CD4-positive, CD25-positive, alpha-beta regulatory T cell (primary cell): ENCODE measurements at places on chromosomes 2 and 18. TPM values are rescaled to one million over a fixed set of nuclear protein-coding genes. Genes with fewer than 3 reads are reported as not detected.

BOLL gene
- polyA plus RNA-seq: 0.06 TPM

RUFY4 gene
- polyA plus RNA-seq: not detected

IL36G gene
- not detected for polyA plus RNA-seq

OSBPL6 gene
- polyA plus RNA-seq: not detected

TMEM163 gene
- polyA plus RNA-seq: 0.08 TPM

FAHD2B gene
- 12.9 TPM for polyA plus RNA-seq

PLGLB1 gene
- 0.30 TPM for polyA plus RNA-seq

ANKRD36 gene
- polyA plus RNA-seq: 9.2 TPM

SRD5A2 gene
- polyA plus RNA-seq: not detected

IL1A gene
- polyA plus RNA-seq: not detected

CFC1 gene
- polyA plus RNA-seq: not detected

APCDD1 gene
- polyA plus RNA-seq: not detected

GRB14 gene
- polyA plus RNA-seq: not detected

IL36A gene
- polyA plus RNA-seq: 0.38 TPM

SMCHD1 gene
- polyA plus RNA-seq: 64.8 TPM

SMAD2 gene
- polyA plus RNA-seq: 78.1 TPM

TEX44 gene
- not detected for polyA plus RNA-seq

EHD3 gene
- 2.7 TPM for polyA plus RNA-seq

ZC3H8 gene
- 11.7 TPM for polyA plus RNA-seq

NCKAP5 gene
- polyA plus RNA-seq: not detected

SLC11A1 gene
- 1.4 TPM for polyA plus RNA-seq

SERPINB3 gene
- polyA plus RNA-seq: not detected

CFAP65 gene
- not detected for polyA plus RNA-seq

TMBIM1 gene
- 162 TPM for polyA plus RNA-seq

CCL20 gene
- polyA plus RNA-seq: 2.0 TPM

ANKRD30B gene
- not detected for polyA plus RNA-seq

STARD6 gene
- polyA plus RNA-seq: 1.1 TPM

SPC25 gene
- polyA plus RNA-seq: 0.24 TPM

FBXO48 gene
- polyA plus RNA-seq: 0.63 TPM

ASXL3 gene
- not detected for polyA plus RNA-seq

POTEF gene
- not detected for polyA plus RNA-seq

ANKRD30BL gene
- polyA plus RNA-seq: not detected

SCN7A gene
- not detected for polyA plus RNA-seq

STK39 gene
- polyA plus RNA-seq: 12.1 TPM

LIPG gene
- polyA plus RNA-seq: not detected

MBP gene
- 145 TPM for polyA plus RNA-seq

HDAC4 gene
- 8.6 TPM for polyA plus RNA-seq

ARHGAP15 gene
- 259 TPM for polyA plus RNA-seq

PRKAG3 gene
- polyA plus RNA-seq: not detected

C2orf80 gene
- polyA plus RNA-seq: not detected

FBXO41 gene
- 1.0 TPM for polyA plus RNA-seq

SFTPB gene
- polyA plus RNA-seq: not detected

SP140L gene
- polyA plus RNA-seq: 25.9 TPM

CIB4 gene
- polyA plus RNA-seq: not detected

ARHGEF4 gene
- 0.27 TPM for polyA plus RNA-seq

CFLAR gene
- polyA plus RNA-seq: 140 TPM

GPAT2 gene
- 1.1 TPM for polyA plus RNA-seq

HOXD12 gene
- not detected for polyA plus RNA-seq

SPP2 gene
- not detected for polyA plus RNA-seq

DLX1 gene
- polyA plus RNA-seq: not detected

GAL3ST2 gene
- polyA plus RNA-seq: not detected

RND3 gene
- not detected for polyA plus RNA-seq
